Activated CD4-positive, CD25-positive, alpha-beta regulatory T cell treated with anti-CD3 and anti-CD28 coated beads, Interleukin-2, amount 50 U/mL, for 24 hours (primary cell): ENCODE measurements at places on chromosomes 12 and 14.

- ATAC-seq: no peak
Observed at GRCh38 chr14:55585854-55586253, 5.8 kb downstream of the KTN1 start.

GRCh38 chr14:88914956-88915355 lies 90.5 kb downstream of the TTC8 start:
- ATAC-seq: no peak

- ATAC-seq: no peak
Observed at GRCh38 chr14:37637341-37637740, 41.9 kb downstream of the TTC6 start.

DNA sequence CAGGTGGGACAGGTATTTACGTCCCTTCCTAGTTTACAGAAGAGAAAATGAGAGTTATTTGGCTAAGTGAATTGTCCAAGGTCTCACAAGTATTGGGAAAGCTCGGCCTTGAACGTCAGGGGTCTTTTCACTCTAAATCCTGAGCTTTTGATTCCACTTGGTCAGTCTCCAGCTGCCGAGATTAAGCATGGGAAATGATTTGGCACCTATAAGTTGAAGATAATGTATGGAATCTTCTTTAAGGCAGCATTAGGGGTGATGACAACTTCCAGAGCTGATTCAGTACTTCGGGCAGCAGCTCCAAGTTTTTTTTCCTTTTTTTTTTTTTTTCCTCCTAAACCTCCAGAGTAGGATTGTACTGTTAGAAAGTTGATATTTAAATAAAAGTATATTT lies 722 bp downstream of the FAM234B start:
- no peak for ATAC-seq

DNA sequence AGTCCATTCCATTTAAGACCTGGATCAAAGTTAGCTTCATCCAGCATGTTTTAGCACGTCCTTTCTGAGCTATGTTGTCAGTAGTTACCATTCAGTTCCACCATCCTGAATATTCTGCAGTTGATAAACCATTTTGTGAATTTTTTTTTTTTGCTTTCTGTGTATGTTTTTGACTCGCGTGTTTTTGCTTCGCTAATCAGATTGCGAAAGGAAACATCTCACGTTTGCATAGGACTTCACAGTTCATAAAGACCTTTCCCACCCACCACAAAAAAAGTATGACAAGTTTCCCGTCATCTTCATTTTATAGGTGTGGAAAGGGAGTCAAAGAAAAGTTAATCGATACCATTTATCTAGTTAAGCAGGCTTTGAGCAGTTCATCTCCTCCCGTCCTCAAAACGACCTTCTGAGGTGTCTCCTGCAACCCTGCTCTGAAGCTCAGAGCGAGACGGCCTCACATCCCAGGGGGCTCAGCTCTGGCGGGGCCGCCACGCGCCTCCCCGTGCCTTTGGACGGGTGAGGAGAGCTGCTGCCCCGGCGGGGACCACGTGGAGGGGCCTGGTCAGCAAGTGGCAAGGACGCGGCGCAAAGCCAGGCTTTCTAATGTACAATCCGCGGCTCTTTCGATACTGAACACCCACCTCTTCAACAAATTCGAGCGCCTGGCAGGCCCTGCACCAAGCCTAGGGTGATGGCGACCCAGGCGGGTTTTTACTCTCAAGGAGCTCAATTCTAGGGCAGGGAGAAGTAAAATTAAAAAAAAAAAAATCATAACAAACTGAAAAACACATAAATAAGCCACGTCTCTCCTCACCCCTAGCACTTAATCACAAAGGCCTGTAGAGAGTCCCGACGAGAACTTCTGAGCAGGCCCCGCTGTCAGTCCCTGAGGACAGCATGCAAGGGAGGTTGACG lies 988 bp upstream of the TMEM263 start:
- ATAC-seq: peak; percentile 11

GRCh38 chr14:50794068-50794645 lies 36.8 kb downstream of the NIN start:
- no peak for ATAC-seq

DNA sequence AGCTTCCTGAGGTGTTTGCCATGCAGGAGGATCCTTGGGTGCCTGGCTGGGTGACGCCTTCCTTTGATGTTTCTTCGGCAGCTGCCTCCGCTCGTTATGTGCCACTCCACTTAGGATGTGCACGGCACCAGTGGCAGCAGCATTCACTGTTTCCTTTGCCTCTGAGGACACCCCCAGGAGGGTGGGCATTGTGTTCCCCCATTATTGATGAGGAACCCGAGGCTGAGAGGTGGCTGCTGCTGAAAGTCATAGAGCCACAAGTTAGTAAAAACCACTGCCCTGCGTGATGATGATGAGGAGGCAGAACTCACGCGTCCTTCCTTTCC lies 41.2 kb downstream of the EP400 start:
- no peak for ATAC-seq

- no peak for ATAC-seq
Observed at GRCh38 chr14:100576091-100577085, 10.8 kb downstream of the BEGAIN start.

GRCh38 chr14:101731187-101732080 lies 30.1 kb upstream of the PPP2R5C start:
- ATAC-seq: peak; percentile 94

- peak; percentile 28 for ATAC-seq
Observed at GRCh38 chr12:111426344-111427185, 20.8 kb downstream of the SH2B3 start.

DNA sequence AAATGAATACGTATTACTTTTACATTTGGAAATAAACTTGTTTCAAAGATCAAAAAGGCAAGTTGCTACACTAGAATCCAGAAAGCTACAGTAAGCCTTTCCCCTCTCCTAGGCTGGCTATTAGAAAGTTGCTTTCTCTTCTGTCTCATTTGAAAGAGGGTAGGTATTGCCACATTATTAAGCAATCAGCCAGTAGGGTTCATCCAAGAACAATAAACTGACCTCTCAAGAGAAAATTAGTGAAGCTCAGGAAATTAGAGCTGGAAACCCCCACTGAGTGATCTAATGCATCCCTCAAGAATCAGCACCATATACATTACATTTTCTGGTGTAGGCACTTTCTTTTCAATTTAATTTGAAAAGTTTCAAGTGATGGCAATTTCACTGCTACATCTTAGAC lies 4.5 kb upstream of the TMEM233 start:
- no peak for ATAC-seq

DNA sequence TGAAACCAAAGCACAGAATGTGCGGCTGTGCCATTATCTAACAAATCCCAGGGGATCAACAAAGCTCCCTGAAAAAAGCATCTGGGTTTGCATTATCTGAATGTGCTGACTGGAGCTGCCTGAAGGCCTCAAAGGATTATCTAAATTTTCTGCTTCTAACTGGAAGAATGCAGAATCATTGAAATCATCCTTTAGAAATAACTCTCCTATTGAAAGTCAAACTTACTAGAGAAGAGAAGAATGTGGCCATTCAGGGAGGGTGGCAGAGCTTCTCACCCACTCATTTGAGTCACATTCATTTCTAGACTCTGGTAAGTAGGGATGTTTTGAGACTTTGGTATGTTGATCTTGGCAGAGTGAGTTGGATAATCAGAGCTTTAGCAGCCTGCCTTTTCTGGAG lies 220.6 kb upstream of the RGS6 start:
- no peak for ATAC-seq

GRCh38 chr12:42186793-42187192 lies 42.1 kb upstream of the GXYLT1 start:
- ATAC-seq: no peak

DNA sequence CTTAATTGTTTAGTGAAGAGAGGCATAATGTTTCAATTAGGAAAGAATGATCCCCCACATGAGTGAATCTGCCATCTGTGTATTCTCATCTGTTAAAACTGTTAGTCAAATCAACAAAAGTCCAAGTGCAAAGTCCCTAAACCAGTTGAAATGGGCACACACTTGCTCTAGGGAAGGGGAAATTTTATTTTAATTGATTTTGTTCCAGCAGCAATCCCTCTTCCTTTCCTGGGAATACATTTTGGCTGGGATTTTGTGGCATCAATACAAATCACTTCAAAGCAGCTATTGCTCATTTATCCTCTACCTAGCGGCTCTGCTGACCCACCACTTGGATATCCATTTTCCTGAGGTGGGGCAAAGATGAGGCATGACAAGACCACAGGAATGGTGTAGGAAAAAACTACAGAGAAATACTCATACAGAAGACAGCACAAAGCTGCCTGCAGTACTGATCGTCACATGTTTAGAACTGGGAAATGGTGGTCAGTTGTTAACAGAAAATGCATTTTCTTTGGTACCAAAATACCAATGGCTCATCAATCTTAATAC lies 9.8 kb upstream of the SSTR1 start:
- ATAC-seq: no peak

- no peak for ATAC-seq
Observed at GRCh38 chr12:103036581-103037214, 79.2 kb downstream of the ASCL1 start.

DNA sequence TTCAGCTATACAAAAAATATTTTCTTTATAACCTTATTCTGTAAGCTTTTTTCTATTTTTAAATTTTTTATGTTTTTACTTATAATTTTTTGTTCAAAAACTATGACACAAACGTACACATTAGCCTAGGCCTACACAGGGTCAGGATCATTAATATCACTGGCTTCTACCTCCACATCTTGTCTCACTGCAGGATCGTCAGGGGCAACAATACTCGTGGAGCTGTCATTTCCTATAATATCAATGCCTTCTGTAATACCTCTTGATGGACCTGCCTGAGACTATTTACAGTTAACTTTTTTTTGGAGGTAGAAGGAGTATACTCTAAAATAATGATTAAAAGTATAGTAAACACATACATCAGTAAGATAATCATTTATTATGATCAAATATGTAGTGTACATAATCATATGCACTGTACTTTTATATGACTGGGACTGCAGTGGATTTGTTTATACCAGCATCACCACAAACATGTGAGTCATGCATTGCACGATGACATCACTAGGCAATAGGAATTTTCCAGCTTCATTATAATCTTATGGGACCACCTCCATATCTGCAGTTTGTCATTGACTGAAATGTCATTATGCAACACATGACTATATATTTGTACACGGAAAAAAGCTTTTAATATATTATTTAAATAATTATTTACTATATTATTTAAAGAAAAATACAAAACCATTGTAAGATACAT lies 18.5 kb upstream of the PMCH start:
- ATAC-seq: no peak

- ATAC-seq: no peak
Observed at GRCh38 chr12:8145754-8146441, 10.9 kb upstream of the ZNF705A start.

GRCh38 chr12:28026701-28027100 lies 54.2 kb upstream of the PTHLH start:
- no peak for ATAC-seq

DNA sequence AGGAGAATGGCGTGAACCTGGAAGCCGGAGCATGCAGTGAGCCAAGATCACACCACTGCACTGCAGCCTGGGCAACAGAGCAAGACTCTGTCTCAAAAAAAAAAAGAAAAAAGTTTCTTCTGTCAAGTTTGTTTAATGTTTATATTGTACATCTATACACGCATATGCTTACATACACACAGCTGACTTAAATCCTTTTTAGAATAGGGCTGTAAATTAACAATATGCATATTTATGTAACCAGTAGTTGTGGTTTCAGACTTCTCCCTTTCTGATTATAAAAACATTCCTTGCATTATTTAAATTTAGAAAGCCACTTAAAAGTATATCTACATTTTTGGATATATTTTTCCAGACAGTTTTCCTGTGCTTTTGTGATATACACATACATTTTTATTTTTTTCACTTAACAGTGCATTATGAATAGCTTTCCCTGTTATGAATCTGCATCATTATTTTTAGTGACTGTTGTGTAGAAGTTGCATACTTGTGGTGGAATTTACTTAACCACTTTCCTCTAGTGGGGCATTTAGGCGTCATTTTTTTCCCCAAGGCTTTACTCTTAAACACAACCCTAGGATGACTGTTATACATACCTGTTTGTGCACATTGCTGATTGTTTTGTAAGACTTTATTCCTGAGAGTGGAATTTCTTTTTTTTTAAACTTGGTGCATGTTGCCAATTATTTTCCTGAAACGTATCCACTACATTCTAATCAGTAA lies 29.4 kb downstream of the POLR3B start:
- no peak for ATAC-seq

DNA sequence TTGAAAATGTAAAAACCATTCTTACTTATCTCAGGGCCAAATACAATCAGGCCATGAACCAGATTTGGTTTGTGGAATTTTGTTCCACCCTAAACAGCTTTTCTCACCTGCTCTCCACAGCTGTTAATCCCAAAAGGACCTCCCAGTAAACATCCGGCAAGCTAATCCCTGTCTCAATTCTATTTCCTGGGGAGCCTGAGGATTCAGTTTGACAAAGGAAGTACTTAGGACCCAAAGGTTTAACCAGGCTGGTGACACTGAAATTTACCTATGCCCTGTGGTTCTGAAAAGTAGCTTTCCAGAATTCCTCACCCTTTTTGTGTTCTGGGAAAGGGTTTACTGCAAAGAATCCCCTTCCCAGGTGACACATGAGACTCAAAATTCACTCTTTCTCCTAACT lies 15.0 kb downstream of the CAPZA3 start:
- no peak for ATAC-seq

- ATAC-seq: no peak
Observed at GRCh38 chr12:67356380-67356774, 87.2 kb downstream of the CAND1 start.

- ATAC-seq: peak; percentile 94
Observed at GRCh38 chr12:49567611-49568441, at the start of gene MCRS1. MCRS1 (minus strand) TSS chr12:49568142; CDS start chr12:49566731, 1,411 bp downstream.

DNA sequence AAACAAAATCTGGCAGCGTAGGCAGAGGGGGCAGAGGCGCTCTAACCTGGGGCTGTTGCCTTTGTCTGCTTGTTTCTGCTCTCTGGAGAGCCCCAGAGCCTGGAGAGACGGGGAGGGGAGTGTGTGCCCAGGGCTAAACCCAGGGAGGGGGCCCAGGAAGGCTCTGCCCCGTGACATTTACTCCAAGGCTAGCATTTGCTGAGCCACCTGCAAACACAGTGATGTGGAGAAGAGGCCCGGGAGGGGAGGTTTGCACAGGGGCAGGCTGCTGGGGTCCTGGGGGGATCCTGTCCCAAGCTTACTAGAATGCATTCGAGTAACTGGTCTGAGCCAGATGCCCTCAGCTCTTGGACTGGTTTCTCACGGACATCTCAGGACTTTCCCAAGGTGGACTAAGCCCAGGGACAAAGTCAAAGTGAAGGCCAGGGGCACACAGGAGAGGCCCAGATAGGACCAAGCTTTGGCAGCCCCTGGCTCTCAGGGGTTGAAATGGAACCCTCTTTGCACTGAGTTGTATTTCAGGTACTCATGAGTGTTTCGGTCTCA lies 12.0 kb downstream of the MEG3 start:
- ATAC-seq: no peak
